ENCODE measurements at places on chromosomes 2 and 18.

- DNase-seq = no peak
Observed at GRCh38 chr2:238237431-238238135, 2.3 kb downstream of the HES6 start.

DNA sequence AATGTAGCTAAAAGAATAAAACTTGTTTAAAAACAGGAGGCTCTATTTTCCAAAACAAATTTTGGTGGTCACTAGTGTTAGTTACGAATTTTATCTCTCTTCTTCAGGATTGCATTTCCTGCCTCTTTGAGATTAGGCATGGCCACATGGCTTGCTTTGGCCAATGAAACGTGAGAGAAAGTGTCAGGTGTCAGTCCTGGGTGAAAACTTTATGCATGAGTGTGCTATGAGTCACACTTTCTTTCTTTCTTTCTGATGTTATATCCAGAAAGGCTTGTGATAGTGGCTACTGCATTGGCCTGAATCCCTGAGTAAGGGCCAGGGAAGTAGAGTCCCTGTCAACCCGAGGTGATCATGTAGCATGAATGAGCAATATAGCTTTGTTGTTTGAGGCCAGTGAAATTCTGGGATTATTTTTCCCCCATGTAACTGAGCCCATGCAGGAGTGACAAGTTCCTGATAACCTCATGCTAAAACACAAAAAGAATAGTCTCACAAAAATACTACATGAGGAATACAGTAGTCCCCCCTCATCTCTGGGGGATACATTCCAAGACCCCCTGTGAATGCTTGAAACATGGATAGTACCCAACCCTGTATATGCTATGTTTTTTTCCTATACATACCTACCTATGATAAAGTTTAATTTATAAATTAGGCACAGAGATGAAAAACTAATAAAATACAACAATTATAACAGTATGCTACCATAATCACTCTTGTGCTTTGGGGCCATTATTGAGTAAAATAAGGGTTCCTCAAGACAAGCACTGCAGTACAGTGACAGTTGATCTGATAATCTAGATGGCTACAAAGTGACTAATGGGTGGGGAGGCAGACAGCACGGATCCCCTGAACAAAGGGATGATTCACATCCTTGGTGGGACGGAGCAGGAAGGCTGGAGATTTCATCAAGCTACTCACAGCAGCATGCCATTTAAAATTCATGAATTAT is 109.5 kb downstream of the CDC42EP3 start:
- DNase-seq = peak; percentile 41

DNA sequence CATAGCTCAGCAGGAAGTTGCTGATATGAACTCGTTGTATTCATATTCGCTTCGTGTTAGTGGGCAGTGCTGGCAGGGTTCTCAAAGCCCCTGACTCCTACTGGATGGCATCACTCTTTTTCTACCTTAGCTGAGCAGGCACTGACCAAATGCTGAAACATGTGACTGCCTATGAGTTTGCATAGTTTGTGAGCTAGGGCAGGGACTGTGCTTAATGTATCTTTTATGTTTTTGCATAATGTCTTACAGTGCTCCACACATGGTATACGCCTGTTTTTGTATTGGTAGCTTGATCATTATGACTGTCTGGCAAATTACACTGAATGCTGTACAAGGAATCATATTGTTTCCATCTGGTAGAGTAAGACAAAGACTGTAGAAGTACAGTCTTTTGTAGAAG is 305.3 kb downstream of the PARD3B start:
- no peak for DNase-seq

DNA sequence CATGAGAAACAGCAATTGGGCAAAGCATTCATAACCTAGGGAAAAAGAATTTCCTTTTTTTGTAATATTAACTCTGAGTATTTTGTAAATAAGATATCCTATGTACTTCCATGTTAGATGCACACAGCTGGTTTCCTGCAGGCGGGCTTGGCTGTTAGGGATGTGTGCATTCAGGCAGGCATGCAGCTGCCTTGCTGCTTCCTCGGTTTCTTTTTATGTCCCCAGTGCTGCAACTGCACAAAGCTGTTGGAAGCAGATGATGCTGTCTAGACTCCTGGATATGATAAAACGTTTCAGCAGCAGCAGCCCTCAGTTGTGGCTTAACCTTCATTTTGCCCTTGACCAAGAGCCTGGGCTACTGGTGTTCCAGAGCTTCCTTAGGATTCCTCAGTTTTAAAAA is 89.4 kb upstream of the EML6 start:
- no peak for DNase-seq

- no peak for DNase-seq
Observed at GRCh38 chr18:35526495-35527059, 28.8 kb upstream of the INO80C start.

- no peak for DNase-seq
Observed at GRCh38 chr2:5695654-5696403, 3.6 kb downstream of the SOX11 start.

GRCh38 chr2:49371128-49371701 is 216.9 kb upstream of the FSHR start:
- no peak for DNase-seq

DNA sequence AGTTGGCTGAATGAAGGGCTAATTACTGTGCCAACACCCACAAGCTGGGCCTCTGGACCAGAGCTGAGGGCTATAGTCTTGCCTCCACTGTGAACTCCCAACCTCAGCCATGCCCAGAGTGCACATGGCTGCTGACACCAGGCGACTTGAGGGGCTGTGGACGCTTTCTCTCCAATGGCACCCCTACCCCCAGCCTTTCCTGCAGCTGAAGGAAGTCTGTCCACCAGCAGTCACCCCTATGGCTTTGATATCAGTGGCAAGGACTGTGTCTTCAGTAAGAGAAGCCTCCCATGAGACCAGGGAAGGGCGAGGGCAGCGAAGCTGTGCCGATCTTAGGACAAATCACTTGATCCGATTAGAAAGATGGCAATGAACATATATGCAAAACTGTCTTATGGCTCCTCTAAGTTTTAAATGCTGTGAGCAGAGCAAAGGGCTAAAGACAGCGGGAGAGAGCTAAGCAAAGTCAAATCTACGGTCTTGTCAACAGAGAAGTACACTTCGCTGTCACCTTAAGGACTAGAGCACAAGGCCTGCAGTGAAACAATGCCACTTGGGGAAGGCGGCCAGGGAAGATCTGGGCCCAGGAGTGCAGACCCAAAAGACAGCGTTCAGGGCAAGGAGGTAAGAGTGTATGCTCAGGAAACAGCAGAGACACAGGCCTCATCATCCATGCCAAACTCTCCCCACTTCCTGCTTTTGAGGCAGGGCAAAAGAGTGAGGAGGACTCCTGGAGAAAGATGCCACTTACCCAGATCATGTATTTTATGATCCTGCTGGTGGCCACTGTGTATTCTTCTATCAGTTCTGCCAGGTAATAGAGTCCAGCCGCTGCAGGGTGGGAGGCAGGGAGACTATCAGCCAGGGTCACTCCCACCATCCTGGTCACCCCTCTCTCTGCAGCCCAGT is 1.5 kb downstream of the TEX261 start:
- no peak for DNase-seq

- no peak for DNase-seq
Observed at GRCh38 chr18:6920099-6920955, 190.8 kb downstream of the ARHGAP28 start.

DNA sequence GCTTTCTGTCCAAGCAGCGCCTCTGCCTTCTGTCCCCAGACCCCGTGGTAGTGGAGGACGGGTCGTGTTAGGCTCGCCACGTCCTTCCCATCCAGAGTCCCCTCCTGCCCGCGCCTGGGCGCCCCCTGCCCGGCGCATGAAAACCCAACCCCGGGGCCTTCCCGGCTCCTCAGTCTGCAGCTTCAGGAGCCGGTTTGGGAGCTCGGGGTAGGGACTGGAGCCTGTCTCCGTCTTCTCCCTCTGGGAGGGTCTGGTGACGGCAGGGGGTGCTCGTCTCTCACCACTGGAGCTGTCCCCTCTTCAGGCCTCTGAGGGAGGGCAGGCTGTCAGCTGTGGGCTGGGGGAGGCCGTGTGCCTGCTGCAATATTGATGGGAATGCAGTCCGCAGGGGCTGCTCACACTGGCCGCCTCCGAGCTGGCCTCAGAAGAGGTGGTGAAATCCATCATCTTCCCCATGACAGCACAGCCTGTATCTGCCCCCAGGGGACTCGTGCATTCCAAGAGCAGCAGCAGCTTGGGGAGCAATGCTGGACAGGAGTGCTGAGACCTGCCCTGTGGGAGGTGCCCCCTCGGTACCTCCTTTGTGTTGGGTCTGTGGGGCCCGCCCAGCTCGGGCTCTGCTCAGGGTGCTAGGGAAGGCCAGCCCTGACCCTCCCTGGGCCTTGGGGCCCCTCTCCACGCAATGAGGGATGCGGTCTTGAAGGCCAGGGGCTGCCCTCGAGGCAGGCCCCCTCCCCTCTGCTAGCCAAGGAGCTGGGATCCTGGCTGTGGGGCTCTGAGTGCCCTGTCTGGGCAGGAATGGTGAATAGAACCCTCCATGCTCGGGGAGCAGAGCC is 17.8 kb upstream of the KLHL30 start:
- no peak for DNase-seq

DNA sequence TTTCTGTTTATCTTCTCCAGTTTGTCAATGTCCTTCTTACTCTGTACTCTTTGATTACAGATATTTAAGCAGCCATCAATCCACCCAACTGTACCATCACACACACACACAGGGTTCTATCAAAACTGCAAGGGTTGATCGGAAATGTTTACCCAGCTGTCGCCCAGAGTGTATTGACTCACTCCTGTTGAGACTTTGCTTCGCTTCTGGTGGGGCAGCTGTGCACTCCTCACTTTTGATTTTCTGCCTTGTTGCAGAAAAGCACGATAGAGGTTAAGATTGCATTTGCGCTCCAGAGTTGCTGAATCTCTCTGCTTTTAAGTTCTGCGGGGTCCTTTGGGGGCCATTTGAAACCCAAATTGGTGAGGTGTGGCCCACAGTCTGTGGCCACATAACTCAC is 216.2 kb downstream of the SETBP1 start:
- DNase-seq = no peak

GRCh38 chr2:219205165-219205538 is 1.4 kb upstream of the ZFAND2B start:
- DNase-seq = no peak

DNA sequence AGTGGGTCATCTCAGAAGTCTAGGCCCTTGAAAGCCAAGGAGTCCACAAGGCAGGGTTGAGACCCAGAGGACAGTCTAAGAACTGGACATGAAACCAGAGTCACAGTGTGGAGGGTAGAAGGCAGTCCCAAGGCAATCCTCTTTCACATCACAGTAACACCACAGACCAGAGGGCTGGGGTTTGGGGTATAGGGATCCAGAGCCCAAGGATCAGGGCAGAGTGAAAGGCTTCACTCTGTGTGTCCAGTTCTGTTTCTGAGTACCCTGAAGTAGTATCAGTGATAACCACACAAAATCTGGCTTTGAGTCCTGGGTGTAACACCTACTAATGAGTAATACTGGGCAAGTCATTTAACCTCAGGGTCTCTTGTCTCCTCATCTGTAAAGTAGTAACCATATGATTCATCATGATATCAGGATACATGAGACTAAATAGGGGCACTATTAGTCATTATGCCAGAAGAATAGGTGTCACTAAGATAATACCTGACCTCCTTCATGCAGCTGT is 91.0 kb downstream of the ICA1L start:
- DNase-seq = no peak

DNA sequence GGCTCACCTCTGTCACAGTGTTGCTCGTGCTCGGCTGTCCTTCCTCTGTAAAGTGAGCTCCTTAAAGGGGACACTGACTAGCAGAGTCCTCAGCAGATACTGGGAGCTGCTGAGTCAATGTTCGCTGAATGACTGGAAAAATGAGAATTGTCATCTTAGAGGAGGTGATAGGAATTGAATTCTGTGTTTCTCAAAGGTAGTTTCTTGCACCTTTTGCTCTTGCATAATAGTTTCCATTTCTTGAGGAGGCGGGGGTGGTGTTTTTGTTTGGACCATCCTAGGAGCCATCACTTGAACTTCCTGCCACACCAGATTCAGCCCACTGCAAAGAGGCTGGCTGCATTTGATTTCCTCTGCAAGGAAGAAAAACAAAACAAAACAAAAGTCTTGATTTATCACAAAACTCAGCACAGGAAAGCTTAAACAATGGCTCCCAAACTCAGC is 11.4 kb upstream of the RFX8 start:
- DNase-seq = no peak

GRCh38 chr2:97913846-97914245 is 81.9 kb downstream of the TMEM131 start:
- DNase-seq = no peak

DNA sequence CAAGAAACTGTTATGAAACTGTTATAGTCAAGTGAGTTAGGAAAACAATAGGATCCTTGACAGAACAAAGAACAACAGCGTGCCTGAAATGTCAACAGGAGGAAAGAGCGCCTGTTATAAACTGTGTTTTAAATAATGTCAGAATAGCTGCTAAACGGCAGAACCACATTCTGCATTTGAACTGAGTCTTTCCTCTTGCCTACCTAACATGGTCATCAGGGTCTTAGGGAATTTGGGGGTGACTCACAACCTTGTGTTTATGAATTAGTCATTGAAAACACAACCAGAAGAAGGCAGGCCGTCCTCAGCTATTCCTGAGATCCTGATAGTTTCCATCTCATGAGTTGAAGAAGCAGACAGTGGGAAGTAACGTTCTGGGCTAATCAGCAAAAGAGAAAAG is 222.0 kb upstream of the FN1 start:
- DNase-seq = no peak

- no peak for DNase-seq
Observed at GRCh38 chr2:45799679-45800381, 148.4 kb downstream of the PRKCE start.

DNA sequence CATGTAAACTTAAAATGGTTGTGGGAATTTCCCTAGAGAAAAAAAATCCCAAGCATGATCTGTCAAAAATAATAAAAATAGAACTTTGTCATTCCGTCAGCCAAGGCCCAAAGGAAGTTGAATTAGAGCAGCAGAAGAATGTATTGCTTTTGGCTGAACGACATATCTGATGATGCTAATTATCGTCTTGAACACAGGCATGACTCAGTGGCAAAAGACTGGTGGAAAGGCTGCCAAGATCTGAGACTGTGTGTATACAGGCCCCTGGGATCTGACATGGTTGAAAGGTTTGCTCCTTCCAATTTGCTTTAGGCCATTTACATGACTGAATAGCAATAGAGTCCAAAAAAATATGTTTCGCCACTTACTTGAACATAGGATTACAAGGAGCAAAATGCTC is 1057.1 kb upstream of the CRIM1 start:
- no peak for DNase-seq

DNA sequence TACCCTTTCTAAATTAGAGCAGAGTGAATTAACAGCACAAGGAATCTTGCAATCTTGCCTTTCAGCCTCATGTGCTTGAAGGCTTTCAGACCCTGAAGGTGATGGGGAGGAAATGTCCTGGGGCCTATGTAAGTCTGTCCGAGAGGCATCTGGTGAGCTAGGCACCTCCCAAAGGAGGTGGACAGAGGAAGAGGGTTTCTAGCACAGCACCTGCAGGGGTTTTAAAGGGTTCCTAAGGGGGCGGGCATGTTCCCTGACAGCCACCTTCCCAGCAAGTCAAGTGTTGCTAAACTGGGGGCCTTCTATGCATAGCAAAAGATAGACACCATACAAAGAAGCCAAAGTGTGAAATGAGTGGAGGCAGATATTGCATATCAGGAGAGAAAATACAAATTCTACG is 88.5 kb downstream of the CDH2 start:
- no peak for DNase-seq

GRCh38 chr18:3119401-3120341 is 100.1 kb downstream of the MYOM1 start:
- DNase-seq = no peak
